Bone marrow (tissue), 2 donors: ENCODE measurements at places on chromosomes 2 and 18.

DNA sequence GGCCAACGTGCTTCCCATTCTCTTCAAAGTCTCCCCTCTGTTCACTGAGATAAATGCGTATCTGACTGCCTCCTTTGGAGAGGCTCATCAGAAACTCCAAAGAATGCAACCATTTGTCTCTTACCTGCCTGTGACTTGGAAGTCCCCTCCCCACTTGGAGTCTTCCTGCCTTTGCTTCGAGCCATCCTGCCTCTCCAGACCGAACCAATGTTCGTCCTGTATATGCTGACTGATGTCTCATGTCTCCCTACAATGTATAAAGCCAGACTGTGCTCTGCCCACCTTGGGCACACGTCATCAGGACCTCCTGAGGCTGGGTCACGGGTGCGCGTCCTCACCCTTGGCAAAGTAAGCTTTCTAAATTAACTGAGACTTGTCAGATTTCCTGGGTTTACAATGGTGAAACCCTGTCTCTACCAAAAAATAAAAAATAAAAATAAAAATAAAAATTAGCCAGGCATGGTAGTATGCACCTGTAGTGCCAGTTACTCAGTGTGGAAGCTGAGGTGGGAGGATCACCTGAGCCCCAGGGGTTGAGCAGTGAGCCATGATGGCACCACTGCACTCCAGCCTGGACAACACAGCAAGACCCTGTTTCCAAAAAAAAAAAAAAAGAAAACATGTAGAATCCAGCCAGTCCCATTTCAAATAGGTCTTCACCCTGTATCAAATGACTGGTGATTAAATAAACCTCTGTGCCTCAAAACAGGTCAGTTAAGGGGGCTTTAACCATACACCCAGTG is 29.0 kb downstream of the HDLBP start:
- no peak for DNase-seq

DNA sequence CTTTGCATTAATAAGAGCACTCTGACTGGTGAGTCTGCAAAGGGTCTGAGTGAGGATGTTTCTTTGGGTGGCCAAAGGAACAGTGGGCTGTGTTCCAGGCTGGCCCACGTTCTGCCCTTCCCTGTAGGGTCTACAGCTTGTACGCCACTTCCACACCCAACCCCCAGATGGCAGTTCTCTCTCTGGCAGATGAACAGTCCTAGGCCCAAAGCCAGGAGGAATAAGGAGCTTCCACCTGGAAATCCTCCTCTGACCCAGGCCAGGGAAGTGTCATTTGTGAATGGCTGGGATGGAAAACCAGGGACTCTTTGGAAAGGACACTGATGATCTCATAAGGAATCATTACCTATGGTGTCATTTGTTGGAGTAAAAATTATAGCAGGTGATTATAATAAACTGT is 6.6 kb downstream of the OTOF start:
- no peak for DNase-seq

DNA sequence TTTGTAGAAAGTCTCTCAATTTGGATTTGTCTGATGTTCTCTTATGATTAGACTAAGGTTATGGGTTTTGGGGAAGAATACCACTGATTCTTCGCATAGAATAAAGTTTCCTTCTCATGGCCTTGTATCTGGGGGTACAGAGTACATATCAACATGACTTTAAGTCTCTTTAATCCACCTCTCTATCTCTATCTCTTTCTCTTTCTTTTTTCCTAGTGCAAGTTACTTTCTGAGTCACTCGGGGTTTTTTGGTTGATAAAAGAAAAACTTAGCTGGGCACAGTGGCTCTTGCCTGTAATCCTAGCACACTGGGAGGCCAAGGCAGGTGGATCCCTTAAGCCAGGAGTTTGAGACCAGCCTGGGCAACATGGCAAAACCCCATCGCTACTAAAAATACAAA is 100.1 kb upstream of the MAP4K3 start:
- DNase-seq, result no peak

- DNase-seq, result no peak
Observed at GRCh38 chr2:219684721-219685689, 57.6 kb downstream of the SLC4A3 start.

DNA sequence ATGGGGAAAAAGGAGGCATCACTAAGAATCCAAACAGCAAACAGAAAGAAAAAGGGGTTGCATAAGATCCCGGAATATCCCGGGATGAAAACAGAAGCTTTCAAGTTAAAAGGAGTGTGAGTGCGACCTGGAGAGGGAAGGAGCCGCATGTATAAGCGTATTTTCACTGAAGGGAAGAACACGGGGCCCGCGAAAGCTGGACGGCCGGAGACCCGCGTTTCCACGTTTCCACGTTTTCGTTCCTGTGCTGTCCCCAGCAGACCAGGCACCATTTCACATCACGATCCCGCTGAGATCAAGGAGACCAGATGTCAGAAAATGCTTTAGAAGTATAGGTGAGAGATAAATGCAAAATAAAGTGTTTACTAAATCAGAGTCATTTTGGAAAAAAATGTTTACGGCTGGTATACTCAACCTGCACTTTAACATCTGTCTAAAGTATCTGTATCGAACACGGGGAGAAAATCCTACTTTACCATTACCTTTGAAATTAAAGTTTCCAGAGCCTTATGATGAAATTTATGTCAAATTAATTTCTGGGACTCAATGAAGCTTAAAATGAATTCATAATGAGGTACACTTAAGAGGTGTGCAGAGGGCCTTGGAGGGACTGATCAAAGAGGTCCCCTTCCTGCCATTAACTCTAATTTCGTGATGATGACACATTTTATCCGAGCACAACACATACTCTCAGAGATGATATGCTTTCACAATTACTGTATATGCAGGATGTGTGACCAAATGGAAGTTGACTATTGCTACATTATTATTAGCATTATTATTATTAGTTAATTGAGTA is 71.0 kb upstream of the SALL3 start:
- no peak for DNase-seq

DNA sequence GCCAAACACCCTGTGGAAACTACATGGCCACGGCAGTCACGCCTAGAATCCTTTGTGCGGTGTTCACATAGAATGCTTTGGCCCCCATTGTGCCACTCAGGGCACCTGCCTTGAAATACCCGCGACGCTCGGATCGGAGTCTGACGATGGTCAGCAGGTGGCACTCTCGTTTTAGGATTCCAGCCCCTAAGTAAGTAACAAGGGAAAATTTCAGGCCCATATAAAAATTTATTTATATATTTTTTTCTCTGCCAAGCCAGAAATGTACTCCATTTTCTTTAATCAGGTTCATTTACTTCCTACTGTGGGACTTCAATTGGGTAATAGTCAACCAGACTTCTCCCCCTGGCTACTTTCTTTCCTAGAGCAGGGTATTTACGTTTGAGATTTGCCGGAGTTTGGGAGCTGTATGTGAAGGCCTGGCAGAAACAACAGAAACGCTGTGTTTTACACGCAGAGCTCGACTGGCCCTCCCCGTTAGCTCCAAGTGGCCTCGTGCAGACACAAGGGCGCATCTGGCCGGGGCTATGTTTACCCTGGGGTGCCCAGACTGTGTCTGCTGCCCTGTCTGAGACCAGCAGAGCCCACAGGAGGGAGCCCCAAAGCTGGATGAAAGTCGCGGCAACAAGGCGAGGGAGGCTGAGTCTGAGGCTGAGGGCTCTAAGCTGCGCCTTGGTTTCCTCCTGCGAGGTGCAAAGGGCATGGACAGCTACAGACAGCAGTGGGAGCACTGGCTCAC is 41.6 kb downstream of the LRRC30 start:
- peak; percentile 1 for DNase-seq

DNA sequence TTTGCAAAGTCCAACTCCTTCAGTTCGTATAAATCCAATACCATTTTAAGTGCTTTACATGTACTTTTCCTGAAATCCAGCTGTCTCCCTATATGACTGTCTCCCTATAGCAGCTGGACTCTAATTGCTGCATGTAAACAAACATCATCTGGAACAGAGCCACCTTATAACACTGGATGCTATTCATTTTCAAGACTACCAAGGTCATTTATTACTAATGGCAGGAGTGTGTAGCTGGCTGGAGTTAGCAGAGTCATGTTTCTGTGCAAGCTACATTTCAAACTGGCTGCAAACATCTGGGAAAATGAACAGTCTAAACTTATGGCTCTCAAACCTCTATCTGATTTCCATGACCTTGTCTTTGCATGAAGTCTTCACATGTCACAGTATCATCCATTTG is 575.2 kb downstream of the PIK3C3 start:
- DNase-seq, result no peak
